ENCODE measurements at places on chromosomes 4 and X.
A peak's percentile ranks its signal among the peaks of the same experiment; 100 is the strongest.

GRCh38 chrX:47091149-47091775 lies 13.0 kb downstream of the RGN start:
- no peak for DNase-seq

- DNase-seq, result no peak
These were observed 58.6 kb downstream of the TAB3 start for GRCh38 chrX:30830326-30830943.

GRCh38 chr4:100008048-100008447 lies 58.0 kb upstream of the H2AZ1 start:
- peak; percentile 48 for DNase-seq

GRCh38 chr4:187175197-187175596 lies 451.5 kb upstream of the FAT1 start:
- DNase-seq, result no peak

GRCh38 chrX:13380211-13380610 lies 60.4 kb upstream of the ATXN3L start:
- DNase-seq, result no peak
